NCI-H2171 treated with DMSO at 0.1 percent for 48 hours (cell line): ENCODE measurements at places on chromosomes 2 and 18.
A peak's percentile ranks its signal among the peaks of the same experiment; 100 is the strongest.

DNA sequence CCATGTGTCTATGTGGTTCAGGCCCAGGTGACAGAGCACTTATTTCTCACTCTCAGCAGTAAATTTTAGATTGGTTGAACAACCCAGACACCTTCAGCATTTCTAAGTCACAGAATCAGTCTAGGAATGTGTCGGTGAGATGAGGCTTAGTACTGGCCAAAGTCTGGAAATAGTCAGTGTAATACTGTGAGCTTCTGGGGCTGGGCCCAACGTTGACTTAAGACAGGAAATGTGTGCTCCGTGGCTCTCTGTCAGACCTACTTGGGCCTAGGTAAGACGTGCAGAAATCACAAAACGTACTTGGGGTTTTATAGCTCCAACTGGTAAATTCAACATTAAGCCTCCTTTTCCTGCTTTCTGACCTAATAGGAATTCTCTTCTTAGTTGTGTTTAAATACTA is 160.3 kb upstream of the COL3A1 start:
- no peak for DNase-seq

GRCh38 chr2:26721115-26722032 is 28.9 kb downstream of the KCNK3 start:
- DNase-seq: peak; percentile 95

- DNase-seq: no peak
Observed at GRCh38 chr2:98016908-98017670, 21.3 kb upstream of the TMEM131 start.

DNA sequence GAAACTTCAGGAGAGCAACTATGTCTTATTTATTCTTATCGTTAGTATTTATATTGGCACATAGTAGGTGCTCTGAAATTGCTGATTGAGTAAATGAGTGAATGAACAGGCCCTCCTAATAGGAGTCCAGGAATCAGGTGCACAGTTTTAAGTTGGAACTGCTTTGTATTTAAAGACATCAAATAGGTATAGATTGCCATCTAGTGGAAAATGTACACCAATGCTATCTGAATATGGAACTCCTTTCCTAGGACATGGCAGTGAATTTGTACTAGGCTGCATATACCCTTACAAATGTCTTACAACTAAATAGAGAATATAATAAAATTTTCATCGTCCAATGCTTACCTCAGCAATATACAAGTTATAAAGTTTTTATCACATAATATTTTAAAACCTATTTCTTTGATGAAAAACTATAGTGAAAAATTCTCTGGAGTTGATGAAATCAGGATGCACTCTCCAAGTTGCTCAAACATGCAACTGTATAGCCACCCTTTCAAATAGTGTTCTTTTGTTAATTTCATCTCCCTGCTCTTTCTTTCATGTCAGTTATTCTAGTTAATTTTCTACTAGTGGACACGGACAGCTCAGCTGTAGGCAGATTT is 318.9 kb upstream of the SYT4 start:
- DNase-seq: peak; percentile 73

GRCh38 chr2:147641651-147642050 is 203.2 kb upstream of the ACVR2A start:
- no peak for DNase-seq

DNA sequence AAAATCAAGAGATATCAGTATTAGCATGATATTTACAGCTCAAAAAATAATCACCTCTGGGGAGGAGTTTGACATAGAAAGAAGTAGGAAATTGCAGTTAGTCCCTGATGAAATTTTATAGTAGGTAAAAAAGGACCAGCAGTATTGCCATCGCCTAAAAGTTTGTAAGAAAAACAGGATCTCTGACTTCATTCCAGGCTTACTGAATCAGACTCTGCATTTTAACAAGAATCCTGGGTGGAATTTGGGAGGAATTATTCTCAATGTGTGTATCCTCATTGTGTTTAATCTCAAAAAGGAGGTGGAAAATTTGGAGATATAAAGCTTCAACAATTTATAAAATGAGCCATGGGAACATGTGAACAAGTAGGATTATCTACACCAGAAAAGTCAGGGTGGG is 31.2 kb upstream of the STAT1 start:
- DNase-seq: no peak

DNA sequence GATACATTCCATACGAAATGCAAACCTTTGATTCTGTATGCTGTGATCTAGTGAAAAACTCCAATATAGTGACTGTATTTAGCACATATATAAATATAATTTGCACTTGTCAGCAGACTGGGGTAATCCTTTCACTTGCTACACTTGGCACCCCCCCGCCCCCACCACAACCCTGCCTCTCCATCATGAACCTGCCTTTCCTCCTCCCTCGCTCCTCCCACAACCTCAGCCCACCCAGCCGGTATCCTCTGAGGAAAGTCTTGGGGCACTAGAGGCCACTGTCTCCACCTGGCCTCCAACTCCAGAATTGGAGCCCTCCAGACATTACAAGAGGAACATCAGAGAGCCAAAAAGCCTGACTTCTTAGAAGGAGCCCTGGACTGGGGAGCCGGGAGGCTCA is 196.3 kb downstream of the LOXHD1 start:
- no peak for DNase-seq

DNA sequence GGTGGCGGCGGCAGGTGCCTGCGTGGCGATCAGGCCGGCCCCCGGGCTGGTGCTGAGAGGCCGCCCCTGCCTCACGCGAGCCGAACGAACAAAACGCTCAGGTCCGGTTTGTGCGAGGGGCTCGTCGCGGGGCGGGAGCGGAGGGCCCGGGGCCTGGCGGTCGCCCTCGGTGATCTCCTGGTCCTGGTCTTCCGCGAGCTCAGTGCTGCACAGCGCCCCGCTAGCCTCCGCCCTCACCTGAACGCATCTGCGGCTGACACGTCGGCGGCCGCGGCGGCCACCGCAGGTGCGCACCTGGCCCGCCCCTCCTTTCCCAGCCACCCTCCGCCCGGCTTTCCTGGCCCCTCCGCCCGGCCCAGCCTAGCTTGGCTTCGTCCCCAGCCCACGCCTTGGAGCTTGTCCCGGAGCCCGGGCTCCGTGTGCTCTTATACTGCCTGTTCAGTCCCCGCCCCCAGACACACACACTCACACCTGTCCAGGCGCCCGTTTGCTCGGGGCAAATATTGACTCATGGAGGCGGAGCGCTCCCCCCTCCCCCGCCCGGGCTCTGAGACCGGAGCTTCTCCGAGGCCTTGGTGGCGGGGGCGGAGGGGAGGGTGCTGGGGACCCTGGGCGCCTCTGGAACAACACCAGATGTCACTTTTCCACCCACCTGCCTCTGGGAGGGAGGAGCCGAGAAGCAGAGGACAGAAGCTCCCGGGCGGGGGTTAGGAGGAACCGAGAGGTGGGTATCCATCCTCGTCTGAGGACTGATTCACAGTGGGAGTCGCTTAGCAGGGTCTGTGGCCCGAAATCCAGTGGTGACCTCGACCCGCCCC is 8.6 kb upstream of the CRYBA2 start:
- DNase-seq: peak; percentile 98

DNA sequence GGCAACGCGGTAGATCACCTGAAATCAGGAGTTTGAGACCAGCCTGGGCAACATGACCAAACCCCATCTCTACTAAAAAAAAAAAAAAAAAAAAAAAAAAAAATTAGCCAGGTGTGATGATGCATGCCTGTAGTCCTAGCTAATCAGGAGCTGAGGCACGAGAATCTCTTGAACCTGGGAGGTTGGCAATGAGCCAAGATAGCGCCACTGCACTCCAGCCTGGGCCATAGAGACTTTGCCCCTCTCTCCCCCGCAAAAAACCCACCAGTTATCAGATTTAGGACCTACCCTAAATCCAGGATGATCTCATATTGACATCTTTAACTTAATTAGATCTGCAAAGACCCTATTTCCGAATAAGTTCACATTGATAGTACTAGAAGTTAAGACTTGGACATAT is 29.2 kb upstream of the LDAH start:
- no peak for DNase-seq

GRCh38 chr2:69067866-69068265 is 54.9 kb downstream of the ANTXR1 start:
- no peak for DNase-seq

DNA sequence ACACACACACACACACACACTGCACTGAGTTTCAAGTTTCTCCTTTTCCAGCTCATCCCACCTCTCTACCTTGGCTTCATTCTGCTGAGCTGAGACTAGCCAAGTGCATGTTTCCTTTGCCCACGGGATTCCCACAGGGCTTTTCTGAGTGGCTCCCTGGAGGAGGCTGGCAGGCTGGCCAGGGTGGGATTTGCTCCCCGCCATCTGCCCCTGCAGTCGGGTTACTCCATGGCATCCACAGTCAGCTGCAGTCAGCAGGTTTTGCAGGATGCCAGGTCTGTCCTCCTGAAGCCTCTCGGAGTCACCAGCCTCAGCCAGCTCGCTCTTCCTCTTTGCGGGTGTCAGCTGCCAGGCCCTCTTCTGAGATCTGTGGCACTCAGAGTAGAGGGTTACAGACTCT is 783.7 kb upstream of the SOX11 start:
- peak; percentile 94 for DNase-seq

GRCh38 chr2:20018601-20019152 is 6.2 kb upstream of the MATN3 start:
- DNase-seq: no peak

GRCh38 chr2:150882751-150883612 is 378.7 kb downstream of the RBM43 start:
- DNase-seq: no peak

GRCh38 chr2:11030909-11031308 is 119.2 kb downstream of the KCNF1 start:
- no peak for DNase-seq

- DNase-seq: no peak
Observed at GRCh38 chr18:43129946-43130524, 14.6 kb upstream of the RIT2 start.

GRCh38 chr2:229714736-229715541 is 584 bp upstream of the DNER start:
- no peak for DNase-seq

DNA sequence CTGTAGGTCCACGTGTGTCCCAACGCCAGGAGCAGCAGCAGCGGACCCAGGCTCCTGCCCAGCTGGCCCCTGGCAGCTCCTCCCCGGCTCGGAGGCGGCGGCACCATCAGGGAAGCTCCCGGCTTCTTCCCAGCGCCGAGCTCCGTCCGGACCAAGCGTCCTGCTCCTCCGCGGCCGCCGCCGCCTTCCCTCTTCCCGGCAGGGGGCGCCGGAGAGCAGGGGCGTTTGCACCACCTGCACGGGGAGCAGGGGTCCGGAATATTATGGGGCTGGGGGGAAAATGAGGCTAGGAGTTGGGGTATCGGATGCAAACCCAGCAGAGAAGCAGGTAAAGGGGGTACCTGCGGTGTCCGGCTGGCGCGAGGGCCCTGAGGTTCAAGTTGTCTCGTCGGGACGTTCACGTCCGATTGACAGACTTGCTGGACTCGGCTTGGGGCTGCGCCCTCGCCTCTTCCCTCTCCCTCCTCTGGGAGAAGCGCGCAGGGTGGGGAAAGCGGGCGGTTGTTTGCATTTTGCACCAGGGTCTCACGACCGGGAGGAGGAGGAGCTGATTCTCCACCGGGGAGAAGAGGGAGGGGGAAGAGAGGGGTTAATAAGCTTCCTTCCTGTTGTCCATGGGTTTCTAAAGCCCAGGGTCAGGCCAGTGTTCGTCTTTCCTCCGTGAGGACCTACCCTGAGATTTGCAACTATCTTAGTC is at the start of gene CCBE1:
Gene CCBE1, minus strand, starts transcription at position 188 of the 697 bp plus-strand sequence.
- peak; percentile 72 for DNase-seq

DNA sequence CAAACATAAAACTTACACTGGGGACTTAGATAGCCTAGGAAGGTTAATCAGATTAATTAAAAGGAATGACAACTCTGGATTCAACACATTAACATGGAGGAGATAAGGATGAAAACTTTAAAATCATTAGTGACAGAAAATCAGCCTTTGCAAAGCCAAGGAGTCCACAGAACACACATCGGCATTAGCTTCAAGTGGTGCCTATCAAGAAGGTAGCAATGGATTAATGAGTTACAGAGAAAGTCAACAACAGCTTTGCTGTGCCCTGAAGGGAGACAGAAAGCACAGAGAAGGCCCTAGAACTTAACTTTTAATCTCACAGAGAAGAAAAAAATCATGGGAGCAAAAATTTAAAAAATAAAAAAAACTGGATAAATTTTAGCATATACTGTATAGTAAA is 88.6 kb downstream of the KCNH7 start:
- DNase-seq: no peak

DNA sequence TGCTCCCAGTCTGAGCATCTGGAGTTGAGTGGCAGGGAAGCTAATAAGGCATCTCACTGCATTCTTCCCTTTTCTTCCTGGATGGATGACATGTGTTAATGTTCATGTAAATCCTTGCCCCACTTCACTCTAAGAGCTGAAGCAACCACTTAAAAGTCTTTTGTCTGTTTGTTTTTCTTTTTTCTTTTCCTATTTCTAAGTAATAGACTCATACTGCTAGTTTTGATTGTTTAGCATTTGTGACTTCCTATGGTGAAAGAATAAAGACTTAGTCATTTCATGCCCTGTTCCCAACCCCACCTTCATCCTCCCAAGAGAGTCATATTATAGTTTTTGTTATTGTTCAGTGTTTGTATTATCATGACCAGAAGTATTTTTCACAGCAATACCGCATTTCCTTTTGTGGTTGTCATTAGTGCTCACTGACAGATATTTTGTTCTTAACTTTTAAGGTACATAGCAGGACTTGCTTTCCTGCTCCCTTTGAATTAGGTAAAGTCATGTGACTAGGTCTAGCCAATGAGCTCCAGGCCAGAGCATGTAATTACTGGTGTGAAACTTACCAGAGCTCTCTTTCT is 18.1 kb upstream of the SPP2 start:
- DNase-seq: no peak

DNA sequence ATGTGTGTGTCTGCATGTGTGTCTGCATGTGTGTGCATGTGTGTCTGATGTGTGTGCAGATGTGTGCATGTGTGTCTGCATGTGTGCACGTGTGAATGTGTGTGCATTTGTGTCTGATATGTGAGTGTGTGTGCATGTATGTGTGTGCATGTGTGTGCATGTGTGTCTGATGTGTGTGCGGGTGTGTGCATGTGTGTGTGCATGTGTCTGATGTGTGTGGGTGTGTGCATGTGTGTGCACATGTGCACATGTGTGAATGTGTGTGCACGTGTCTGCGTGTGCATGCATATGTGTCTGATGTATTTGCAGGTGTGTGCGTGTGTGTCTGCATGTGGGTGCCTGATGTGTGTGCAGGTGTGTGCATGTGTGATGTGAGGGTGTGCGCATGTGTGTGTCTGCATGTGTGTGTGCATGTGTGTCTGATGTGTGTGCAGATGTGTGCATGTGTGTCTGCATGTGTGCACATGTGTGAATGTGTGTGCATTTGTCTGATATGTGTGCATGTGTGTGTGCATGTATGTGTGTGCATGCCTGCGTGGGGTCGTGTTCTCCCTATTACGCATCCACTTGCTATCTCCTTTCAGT is 470.1 kb upstream of the HS6ST1 start:
- DNase-seq: no peak

DNA sequence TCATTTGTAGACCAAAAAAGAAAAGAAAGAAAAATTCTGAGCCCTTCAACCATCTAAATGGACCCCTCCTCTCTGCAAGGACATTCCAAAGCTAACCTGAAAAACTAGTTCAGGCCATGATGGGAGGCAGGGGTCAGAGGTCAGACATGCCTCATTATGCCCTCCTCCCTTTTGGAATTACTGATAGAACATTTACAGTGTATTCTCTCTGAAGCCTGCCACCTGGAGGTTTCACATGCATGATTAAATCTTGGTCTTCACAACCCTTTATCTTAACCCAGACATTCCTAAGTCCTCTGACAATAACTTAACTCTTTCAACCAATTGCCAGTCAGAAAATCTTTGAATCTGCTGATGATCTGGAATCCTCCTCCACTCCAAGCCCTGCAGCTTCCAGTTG is 86.0 kb downstream of the SPP2 start:
- no peak for DNase-seq

GRCh38 chr18:36297417-36298125 is at the start of gene FHOD3:
TSS of gene FHOD3 (plus strand) at chr18:36297713. CDS start at chr18:36297836, 123 bp downstream.
- peak; percentile 68 for DNase-seq
